ENCODE measurements at places on chromosomes 7 and 10.

- DNase-seq: no peak
These were observed 22.5 kb downstream of the CEP41 start for GRCh38 chr7:130418306-130418705.

DNA sequence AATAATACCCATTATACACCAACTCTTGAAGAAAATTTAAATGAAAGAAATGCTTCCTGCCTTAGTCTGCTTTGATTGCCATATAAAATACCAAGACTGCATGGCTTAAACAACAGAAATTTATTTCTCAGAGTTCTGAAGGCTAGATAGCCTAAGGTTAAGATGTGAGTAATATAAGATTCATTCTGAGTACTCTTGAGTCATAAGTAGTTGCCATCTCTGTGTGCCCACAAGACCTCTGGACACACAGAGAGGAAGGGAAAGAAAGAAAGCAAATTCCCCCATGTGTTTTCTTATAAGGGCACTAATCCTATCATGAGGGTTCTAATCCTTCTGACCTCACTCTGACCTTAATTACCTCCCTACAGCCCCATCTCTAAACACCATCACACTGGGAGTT lies 201.2 kb downstream of the PTN start:
- no peak for DNase-seq

DNA sequence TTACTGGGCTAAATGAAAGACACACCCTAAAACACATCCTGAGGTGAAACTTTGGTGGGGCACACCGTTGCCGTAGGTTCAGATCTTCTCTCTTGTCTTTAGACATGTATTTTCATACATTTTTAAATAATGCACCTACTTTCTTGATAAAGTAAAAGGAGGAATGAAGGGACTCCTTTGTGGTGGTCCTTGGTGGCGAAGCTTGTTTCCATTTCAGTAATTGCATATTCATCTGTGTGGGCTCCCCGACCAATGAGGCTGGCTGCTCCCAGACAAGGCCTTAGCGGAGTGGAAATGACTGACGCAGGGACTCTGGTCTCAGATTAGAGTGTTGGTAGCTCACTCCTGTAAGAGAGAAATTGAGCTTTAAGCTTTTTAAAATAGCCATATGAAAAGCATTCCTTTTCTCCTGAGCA lies 815 bp downstream of the CCSER2 start:
- DNase-seq: no peak

DNA sequence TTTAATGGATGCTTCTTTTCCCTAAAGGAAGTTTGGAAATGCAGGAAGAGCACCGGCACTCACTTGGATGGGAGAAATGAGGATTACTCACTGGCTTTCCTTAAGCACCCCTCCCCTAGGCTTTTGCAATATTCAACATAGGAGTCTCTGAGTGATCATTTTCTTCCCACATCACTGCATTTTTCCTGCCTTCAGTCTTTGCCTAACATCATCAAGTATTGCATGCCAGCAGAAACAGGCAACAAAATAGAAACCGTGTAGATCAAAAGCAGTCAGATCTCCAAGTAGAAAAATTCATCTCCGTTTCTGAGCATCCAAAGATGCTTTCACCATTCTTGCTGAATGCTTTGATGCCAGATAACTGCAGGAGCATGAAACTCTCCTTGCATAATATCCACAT lies 119.9 kb downstream of the ADCYAP1R1 start:
- no peak for DNase-seq

DNA sequence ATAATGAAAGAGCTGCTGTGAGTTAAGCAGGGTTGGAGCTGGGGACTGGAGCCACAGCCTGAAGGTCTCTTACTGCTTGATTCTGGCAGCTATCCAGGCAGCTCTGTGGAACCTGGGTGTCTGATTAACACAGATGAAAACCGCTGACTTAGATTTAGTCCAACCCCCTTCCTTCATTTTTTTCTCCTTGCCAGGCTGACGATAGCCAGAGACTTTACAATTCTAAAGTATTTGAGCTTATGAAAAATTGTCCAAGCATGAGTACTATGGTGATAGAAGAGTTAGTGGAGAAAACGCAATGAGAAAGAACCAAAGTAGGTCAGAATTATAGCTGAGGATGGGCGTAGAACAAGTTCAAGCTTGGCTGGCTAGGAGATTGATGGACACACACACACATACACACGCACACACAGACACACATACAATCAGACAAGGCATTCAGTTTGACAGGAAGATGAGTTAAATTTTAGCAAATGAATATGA lies 13.5 kb upstream of the GPR85 start:
- DNase-seq: no peak

- DNase-seq: no peak
These were observed 390.8 kb downstream of the POM121L12 start for GRCh38 chr7:53426145-53426750.

DNA sequence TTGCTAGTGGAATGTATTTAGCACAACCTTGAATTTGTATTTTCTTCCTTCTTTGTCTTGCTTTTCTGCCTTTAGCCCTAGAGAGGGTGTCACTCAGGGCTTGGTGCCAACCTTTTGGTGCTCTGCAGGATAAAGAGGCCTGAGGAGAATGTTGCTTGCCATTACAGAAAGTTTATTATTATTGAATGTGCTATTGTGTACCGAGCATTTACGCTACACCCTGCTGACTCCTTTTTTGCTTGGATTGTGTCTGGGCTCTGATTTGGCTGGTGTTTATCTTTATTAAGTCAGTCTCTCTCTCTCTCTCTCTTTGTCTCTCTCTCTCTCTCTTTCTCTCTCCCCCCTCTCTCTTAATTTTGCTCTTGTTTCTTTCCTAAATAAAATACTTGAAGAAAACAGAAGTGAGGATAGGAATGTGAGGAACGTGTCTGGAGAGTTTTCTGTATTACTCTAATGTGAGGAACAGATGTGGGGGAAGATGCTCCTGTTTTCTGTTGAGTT lies 284.4 kb upstream of the PHYHIPL start:
- no peak for DNase-seq

DNA sequence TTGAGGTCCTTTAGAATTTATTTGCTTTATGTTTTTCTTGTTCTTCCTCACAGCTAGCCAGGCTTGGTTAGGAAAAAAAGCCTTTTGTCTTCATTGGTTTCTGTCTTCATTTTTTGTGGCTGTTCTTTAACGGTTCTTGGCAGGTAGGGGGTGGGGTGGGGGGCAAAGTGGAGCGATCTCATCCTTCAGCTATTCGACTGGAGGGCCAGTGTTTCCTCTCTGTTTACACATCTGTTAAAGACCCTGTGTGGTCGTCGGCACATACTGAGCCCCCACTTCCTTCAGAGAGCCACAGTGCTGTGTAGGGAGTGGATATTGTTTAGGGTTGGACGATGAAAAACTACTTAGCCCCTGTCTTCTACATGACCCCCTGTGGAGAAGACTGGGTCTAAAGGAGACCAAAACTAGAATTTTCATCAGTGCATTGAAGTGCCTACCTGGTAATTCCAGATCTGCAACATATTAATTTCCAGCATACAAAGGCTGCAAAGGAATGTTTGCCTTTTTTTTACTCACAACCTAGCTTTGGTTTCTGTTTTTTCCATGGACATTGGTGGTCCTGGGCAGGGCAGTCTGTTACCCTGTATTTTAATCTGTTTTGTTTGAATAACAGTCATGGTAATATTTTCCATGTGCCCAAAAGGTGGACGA lies 29.0 kb downstream of the PRPF18 start:
- no peak for DNase-seq

DNA sequence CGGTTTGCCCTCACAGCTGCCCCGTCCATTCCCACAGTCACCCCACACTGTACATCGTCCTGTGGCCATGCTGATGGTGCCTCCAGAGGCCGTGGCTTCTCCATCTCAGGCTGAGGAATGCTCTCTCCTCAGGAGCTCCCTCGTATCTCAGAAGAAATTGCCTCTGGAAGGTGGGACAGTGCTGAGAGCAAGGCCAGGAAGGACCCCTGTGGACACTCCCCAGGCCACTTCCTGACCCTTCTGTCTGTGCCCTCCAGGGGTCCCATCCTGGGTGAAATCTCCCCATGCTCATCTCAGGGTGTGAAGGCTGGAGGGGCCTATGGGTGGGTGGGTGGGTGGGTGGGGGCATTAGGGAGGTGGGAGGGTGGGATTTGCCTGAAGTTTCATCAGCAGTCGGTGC lies 454.3 kb downstream of the PLXNA4 start:
- DNase-seq: no peak

GRCh38 chr7:132092106-132092505 lies 484.2 kb downstream of the PLXNA4 start:
- DNase-seq: no peak

All from hematopoietic multipotent progenitor cell treated with erythropoietin and hydrocortisone succinate and interleukin-3 and kit ligand, for 17 days (in vitro differentiated cells).